ENCODE measurements at places on chromosomes 7 and 10. TPM values are rescaled to one million over a fixed set of nuclear protein-coding genes. Genes with fewer than 3 reads are reported as not detected.

MTURN gene
- total RNA-seq, result 2.2 TPM

POLR3A gene
- total RNA-seq, result 26.7 TPM

SCIN gene
- 0.20 TPM for total RNA-seq

- no peak for DNase-seq
- peaks cover 14% of the 10 kb centered on the region for H3K4me1 ChIP-seq
- no peaks in the 10 kb centered on the region for H3K36me3 ChIP-seq
- H3K4me3 ChIP-seq, result no peak overlapping the region
- H3K27ac ChIP-seq, result no peak overlapping the region
These were observed 294.6 kb downstream of the RNLS start for GRCh38 chr10:88288320-88289059.

DNA sequence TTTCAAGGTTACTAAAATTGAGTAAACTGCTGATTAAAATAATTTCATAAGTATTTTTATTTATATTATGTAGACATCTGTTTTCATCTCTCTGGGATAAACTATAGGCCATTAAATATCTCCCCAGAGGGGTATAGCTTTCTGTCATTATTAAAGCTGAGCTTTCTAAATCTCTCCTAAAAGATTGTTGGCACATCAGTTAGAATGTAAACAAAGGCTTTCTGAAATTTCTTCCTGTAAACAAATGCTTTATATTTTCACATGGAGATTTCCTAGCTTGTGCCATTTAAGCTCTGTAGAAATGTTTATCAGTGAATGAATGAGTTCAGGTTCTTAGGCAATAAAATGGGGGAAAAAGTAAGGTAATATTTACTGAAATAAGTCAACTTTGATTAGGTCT lies 35.7 kb downstream of the PPP1R9A start:
- H3K27me3 ChIP-seq, result no peaks in the 10 kb centered on the region
- no peaks in the 10 kb centered on the region for H3K36me3 ChIP-seq
- no peak overlapping the region for H3K27ac ChIP-seq

GRCh38 chr10:1597370-1598146 lies 139.8 kb downstream of the ADARB2 start:
- H3K27me3 ChIP-seq, result peaks cover 8% of the 10 kb centered on the region
- H3K36me3 ChIP-seq, result no peaks in the 10 kb centered on the region
- no peaks in the 10 kb centered on the region for H3K4me1 ChIP-seq

GRCh38 chr7:98086281-98086718 lies 20.4 kb upstream of the LMTK2 start:
- H3K36me3 ChIP-seq, result no peaks in the 10 kb centered on the region
- no peaks in the 10 kb centered on the region for H3K4me1 ChIP-seq
- no peak for DNase-seq
- no peak overlapping the region for H3K4me3 ChIP-seq
- peaks cover 1% of the 10 kb centered on the region for H3K27me3 ChIP-seq
- H3K27ac ChIP-seq, result no peak overlapping the region
